ENCODE measurements at places on chromosomes 11 and 22.

DNA sequence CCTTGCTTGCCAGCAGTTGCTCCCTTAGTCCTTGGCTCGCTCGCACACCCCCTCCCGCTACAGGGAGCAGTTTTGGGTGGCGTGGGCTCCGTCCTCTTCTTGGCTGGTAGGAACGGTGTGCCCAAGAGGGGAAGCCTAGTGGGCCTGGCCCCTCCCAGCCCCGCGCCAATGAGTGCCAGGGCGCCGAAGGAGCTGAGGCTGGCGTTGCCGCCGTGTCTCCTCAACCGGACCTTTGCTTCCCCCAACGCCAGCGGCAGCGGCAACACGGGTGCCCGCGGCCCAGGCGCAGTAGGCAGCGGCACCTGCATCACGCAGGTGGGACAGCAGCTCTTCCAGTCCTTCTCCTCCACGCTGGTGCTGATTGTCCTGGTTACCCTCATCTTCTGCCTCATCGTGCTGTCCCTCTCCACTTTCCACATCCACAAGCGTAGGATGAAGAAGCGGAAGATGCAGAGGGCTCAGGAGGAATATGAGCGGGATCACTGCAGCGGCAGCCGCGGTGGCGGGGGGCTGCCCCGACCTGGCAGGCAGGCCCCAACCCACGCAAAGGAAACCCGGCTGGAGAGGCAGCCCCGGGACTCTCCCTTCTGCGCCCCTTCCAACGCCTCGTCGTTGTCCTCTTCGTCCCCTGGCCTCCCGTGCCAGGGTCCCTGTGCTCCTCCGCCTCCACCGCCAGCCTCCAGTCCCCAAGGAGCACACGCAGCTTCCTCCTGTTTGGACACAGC lies 1.6 kb downstream of the C11orf87 start:
- DNase-seq, result no peak

GRCh38 chr22:44192098-44192815 lies 11.5 kb downstream of the PARVG start:
- no peak for DNase-seq

- no peak for DNase-seq
Measured at GRCh38 chr11:99911116-99911515, 776.0 kb upstream of the ARHGAP42 start.

- DNase-seq, result no peak
Measured at GRCh38 chr11:123413636-123414035, 16.4 kb upstream of the GRAMD1B start.

- DNase-seq, result no peak
Measured at GRCh38 chr11:46162700-46163099, 41.4 kb upstream of the PHF21A start.

Measured in fibroblast of skin of abdomen (primary cell).